ENCODE measurements at places on chromosomes 2 and 18.

DNA sequence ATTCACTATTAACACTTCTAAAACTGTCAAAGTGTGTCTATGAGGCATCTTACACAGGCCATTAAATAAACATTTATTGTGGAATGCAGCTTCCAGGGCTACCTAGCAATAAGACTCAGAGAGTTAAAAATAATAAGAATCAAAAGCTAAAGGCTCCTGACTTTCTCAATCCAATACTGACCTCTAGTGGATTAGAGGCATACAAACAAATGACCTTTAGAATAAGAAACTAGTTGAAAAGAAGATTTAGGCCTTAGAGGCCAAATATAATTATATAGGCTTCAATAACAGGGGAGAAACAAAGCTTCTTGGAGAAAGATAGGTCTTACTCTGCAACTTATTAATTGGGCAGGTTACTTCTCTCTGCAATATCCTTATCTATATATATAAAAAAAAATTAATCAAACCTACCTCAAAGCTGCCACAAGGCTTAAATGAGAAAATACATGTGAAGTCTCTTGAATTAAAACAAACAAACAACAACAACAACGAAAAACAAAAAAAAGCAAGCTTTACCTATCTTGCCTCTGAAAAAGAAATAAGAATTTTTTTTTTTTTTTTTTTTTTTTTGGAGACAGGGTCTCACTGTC lies 246.1 kb downstream of the EXOC6B start:
- DNase-seq, result peak; percentile 45

- no peak for DNase-seq
Observed at GRCh38 chr2:62293151-62293489, 97.2 kb downstream of the B3GNT2 start.

- no peak for DNase-seq
Observed at GRCh38 chr2:28366496-28367282, 26.0 kb upstream of the FOSL2 start.

GRCh38 chr2:157194097-157194688 lies 63.3 kb upstream of the GALNT5 start:
- DNase-seq, result peak; percentile 40

- no peak for DNase-seq
Observed at GRCh38 chr2:32787207-32787606, 159.4 kb downstream of the TTC27 start.

GRCh38 chr2:24315669-24316068 lies 44.7 kb downstream of the ITSN2 start:
- DNase-seq, result no peak

DNA sequence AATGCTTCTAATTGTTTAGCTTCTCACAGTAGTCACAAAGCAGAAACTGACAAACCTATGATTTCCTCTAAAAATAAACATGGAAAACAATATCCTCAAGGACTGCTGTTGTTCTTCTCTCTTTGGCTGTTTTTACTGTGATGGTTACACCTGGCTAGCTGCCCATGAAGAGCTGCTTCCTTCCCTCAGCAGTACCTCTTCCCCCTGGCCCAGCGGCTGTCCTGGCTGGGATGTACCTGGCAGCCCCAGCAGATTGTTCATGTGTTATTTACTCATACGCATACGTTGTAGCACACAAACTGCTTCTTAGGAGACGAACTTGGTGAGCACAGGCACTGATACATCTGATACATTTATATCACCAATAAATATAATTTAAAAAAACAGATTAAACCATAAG lies 27.4 kb downstream of the NEMP2 start:
- DNase-seq, result peak; percentile 41

GRCh38 chr2:1593371-1594122 lies 150.8 kb downstream of the PXDN start:
- peak; percentile 53 for DNase-seq

GRCh38 chr2:2636813-2637212 lies 305.7 kb upstream of the MYT1L start:
- DNase-seq, result no peak

- DNase-seq, result no peak
Observed at GRCh38 chr2:128754246-128754724, 435.6 kb upstream of the HS6ST1 start.

GRCh38 chr18:56890632-56891031 lies 239.5 kb downstream of the WDR7 start:
- no peak for DNase-seq

GRCh38 chr2:128513116-128513960 lies 194.7 kb upstream of the HS6ST1 start:
- DNase-seq, result no peak

DNA sequence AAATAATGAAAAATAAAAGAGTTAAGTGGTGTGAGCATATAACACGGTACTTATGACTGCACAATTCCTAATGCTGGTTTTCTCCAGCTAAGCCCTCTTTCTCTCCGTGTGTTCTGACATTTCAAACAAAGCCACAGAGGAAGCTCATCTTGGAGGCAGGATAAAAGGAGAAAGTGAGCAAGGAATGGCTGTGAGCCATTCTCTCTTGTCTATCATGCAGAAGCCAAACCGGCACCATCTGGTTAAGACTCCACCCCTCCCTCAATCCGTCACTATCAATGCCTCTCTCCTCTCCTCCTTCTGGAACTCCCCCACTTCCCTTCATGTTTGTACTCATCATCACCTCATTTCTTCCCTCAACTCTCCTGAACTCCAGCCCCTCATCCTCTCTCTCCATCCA lies 210.4 kb downstream of the TMEM163 start:
- DNase-seq, result no peak

DNA sequence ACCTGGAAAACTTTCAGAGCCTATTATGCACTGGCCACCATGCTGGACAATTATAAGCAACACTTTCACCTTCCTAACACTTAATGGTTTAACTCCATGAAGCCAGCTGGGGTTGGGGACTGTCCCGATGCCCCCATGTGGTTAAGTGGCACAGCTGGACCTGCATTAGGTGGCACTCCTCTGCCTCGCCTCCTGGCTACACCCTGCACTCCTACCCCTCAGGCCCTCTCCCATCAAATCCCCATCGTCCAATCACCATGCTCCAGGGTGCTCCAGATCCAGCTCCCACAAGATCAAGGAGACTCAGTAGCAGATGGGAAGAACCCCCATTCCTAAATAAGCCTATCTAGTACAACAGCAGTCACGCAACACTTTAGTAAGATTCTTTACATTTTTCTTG lies 53.8 kb downstream of the HDLBP start:
- DNase-seq, result no peak

- no peak for DNase-seq
Observed at GRCh38 chr2:7721413-7721995, 804.3 kb downstream of the RNF144A start.

- DNase-seq, result no peak
Observed at GRCh38 chr2:162106146-162106551, 32.1 kb upstream of the DPP4 start.

DNA sequence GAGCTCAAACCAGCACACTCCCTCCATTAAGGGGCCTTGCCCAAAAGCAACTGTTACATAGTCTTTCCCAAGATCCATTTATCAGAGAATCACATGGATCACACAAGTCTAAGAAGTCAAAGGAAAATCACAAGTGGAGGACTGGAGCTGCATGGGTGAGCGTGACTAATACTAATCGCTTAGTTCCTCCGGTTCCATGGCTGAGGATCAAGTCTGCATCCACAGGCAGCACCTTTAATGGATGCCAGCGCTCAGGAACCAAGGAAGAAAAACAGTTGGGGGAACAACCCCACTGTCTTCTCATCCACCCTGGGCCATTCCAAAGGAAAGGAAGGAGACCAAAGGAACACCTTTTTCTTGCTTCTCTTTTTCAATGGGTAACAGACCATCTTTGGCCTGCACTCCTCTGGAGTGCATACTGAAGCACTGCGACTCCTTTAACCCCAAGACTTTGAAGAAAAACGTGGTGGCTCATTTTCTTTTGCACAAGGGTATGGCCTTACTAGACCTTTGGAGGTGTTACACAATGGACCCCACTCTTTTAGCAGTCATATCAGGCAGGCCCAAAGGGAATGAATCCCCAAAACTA lies 9.2 kb upstream of the WDR33 start:
- no peak for DNase-seq

- no peak for DNase-seq
Observed at GRCh38 chr2:98500561-98500960, 55.9 kb downstream of the INPP4A start.

- no peak for DNase-seq
Observed at GRCh38 chr2:112154246-112155117, 16.3 kb downstream of the FBLN7 start.

DNA sequence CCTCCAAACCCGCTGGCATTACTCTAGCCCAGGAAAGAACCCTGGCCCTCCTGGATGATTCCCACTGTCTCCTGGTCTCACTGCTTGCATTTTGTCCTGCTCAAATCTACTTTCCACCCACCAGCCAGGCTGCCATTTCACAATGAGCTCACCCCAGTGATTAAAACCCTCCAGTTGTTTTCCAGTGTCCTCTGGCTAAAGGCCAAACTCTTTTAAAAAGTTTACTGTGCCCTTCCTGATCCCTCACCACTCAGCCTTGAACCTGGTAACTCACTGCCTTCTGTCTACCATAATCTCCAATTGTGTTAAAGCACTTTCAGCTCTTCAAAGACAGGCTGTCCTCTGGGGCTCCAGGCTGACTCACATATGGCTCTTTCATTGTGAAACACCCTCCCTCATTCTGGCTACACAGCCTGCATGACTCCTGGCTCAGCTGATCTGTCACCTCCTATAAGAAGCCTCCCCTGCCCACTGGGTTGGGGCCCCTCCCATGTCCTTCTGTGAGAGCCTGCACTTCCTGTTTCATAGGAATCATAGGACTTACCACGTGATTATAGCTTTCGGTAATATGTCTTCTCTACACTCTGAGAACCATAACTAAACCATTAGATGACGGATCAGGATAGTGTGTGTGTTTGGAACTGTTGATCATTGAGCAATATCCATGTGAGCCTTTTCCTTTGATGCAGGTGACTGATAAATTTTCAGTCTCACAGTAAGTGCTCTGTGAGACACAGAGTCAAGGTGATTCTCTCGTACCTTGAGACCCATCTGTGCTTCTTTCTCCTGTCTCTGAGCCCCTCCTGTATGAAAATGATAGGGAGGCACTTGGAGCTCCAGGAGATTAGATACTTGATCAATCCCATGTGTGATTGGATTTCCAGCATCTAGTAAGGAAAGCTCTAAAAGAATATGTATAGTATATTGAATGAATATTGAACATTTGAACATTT lies 590.8 kb upstream of the ID2 start:
- peak; percentile 20 for DNase-seq

DNA sequence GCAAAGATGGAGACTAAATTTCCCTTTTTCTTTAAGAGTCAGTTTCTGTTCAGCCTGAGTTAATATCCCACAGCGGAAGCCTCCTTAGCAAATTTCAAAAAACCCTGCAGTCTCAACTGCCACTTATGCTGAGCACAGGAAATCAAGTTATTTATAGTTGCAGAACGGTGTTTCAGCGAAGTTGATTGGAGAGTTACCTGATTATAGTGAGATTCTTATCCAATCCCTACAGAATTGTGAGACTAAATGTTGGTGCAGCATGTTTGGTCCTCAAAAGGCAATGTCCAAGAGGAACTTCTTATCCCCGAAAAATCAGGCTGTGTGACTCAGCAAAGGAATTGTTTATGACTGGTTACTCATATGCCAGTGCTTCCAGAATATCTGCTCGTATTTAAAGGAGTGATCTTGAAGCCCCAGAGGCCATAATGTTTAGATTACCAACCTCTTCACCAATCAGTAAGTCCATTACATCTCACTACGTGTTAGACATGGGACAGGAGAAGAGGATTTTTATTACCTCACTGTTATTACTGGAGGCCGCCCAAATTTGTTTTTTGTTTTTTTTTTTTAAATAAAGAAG lies 67.9 kb downstream of the LRRFIP1 start:
- no peak for DNase-seq

- no peak for DNase-seq
Observed at GRCh38 chr18:78857314-78858150, 122.1 kb upstream of the SALL3 start.

- DNase-seq, result no peak
Observed at GRCh38 chr18:56647951-56648893, 2.9 kb upstream of the WDR7 start.

- DNase-seq, result no peak
Observed at GRCh38 chr2:26590508-26590907, 50.7 kb downstream of the CIB4 start.

DNA sequence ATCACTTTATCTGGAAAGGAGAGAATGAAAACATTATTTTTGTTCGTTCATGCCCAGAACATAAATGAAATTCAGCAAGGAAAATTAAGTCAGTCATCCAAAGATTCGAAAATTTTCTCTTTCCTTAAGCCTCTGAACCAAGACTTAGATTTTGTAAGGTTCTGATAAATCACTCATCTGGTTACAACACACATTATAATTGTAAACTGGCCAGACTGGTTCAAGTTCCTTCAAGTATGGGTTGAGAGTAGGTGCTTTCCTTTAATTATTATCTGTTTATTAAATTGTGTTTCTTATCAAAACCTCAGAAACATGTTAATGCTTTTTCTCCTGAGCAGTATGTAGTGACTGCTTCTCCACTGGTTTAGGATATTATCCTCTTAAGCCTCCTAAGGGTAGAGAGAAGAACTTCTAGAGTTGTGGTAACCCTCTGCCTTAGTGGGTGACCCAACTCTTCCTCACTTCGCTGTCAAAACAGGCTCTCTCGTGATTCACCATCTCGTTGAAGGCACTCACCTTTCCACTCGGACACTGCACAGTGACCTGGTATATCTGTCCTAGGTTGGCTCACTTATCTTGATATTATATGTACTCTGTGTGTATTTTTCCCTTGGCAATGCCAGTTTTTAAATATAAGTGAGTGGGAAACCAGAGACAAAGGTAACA lies 325.9 kb downstream of the PAX3 start:
- no peak for DNase-seq

- no peak for DNase-seq
Observed at GRCh38 chr2:174280596-174280995, 32.3 kb upstream of the OLA1 start.

DNA sequence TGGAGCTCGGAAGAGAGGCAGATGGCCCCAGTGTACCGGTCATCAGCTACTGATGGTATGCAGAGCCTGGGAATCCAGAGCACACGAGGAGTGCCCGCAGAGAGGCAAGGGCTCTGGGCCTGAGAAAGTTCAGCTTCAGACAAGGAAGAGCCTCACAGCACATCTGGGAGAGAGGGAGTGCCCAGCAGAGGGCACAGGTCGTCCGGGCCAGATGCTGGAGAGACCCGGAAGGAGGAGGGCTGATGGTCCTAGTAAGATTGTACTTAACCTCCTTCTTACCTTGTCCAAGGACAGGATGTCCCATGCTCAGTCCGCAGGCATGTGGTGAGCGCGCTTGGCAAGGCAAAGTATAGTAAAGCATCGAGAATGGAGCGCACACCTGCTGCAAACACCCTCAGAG lies 24.4 kb upstream of the CHMP1B start:
- DNase-seq, result no peak

DNA sequence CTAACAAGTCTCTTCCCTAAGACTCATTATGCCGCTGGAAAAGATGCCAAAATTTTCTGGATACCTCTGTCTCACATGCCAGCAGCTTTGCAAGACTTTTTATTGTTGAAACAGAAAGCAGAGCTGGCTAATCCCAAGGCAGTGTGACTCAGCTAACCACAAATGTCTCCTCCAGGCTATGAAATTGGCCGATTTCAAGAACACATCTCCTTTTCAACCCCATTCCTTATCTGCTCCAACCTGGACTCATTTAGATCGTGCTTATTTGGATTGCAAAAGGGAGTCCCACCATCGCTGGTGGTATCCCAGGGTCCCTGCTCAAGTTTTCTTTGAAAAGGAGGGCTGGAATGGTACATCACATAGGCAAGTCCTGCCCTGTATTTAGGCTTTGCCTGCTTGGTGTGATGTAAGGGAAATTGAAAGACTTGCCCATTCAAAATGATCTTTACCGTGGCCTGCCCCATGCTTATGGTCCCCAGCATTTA lies 26.3 kb downstream of the DHRS9 start:
- DNase-seq, result no peak

GRCh38 chr2:58350484-58350883 lies 109.4 kb upstream of the FANCL start:
- DNase-seq, result no peak
